ENCODE measurements at places on chromosomes 1 and 21. TPM values are rescaled to one million over a fixed set of nuclear protein-coding genes. Genes with fewer than 3 reads are reported as not detected.

DNA sequence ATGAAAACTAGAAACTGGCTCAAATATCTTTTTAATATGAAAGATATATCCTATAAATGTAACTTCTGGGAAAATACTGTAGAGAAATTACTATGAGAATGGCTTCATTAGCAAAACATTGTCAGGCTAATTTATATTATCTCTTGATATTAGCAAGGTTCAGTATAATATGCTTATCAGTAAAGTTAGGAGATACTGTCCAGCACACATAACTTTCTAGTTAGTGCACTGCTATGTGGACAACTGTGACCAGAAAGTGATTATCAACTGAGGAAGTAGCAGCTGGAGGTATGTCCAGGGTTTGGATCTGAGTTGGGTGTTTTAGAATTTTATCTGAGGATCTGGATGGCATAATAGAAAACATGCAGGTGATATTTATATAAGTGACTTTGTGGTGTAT, 7.5 kb downstream of the LRRC8C start:
- no peak for DNase-seq

- no peak for DNase-seq
These were observed 15.4 kb upstream of the GUCA2B start for GRCh38 chr1:42137766-42138165.

GRCh38 chr1:2638466-2639115, 5.8 kb upstream of the MMEL1 start:
- no peak for DNase-seq

The MSH4 gene
- total RNA-seq: 0.29 TPM

The AMPD1 gene
- total RNA-seq: not detected

GRCh38 chr1:193700710-193701355, 514.4 kb upstream of the B3GALT2 start:
- DNase-seq: no peak

DNA sequence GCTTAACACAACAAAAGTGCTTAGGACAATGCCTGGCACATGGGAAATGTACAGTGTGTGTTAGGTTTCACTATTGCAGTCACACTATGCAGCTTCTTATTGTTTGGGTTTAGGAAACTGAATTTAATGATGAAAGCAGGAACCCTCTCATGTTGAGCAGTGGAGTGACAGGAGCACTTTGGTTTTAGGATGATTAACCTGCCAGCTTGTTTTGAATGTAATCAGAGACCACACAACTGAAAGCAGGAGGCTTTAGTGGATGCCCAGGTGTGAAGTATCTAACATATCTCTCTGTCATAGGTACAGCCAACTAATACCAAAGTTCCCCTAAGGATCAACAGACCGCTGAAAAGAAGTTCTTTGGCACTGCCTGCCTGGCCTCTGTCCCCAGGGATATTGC, 406.9 kb upstream of the USP24 start:
- no peak for DNase-seq

All from mesothelial cell of epicardium (in vitro differentiated cells).